Effector memory CD8-positive, alpha-beta T cell (primary cell): ENCODE measurements at places on chromosomes 12 and 14.
A peak's percentile ranks its signal among the peaks of the same experiment; 100 is the strongest.

DNA sequence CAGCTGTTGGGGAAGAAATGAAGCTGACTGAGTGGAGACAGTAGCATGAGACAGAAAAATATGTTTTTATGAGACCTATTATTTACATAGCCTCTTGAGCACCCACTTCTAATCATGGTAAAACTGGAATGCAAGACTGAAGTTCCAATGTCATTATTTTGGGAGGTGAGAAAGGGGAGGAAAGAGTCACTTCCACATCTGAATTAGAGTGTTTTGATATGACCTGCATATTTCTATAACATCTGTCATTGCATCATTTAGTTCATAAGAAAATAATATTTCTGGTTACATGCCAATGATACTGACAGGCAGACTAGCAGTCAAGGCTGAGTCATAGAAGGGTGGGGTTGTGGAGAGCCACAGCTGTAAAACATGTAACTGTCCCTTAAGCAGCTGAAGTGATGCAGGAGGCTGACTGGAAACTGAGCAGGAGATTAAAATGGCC, 26.7 kb downstream of the NTN4 start:
- no peak for DNase-seq

- DNase-seq: no peak
Observed at GRCh38 chr12:106629797-106630659, 47.2 kb downstream of the RFX4 start.

- no peak for DNase-seq
Observed at GRCh38 chr14:106778986-106779385, 1252.6 kb downstream of the TMEM121 start.

- DNase-seq: no peak
Observed at GRCh38 chr14:73246387-73247150, 9.3 kb downstream of the PAPLN start.

- DNase-seq: no peak
Observed at GRCh38 chr14:20623798-20624197, 17.7 kb downstream of the OR6S1 start.

DNA sequence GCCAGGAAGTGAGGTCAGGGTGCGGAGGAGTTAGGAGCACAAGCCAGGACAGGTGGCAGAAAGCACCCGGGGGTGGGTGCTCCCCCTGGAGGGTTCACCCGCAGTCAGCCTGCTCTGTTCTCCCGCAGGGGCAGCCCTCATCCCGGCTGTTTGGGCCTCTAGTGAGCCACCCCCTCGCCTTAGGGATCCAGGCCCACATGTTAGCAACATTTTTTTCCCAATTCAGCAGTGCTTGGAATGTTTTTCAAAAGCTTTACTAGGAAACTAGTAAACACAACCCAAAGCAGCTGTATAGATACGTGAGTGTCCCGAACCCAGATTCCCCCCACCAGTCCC, 28.5 kb upstream of the NXPH4 start:
- DNase-seq: no peak

GRCh38 chr12:45730084-45730347, 510 bp downstream of the ARID2 start:
- no peak for DNase-seq

DNA sequence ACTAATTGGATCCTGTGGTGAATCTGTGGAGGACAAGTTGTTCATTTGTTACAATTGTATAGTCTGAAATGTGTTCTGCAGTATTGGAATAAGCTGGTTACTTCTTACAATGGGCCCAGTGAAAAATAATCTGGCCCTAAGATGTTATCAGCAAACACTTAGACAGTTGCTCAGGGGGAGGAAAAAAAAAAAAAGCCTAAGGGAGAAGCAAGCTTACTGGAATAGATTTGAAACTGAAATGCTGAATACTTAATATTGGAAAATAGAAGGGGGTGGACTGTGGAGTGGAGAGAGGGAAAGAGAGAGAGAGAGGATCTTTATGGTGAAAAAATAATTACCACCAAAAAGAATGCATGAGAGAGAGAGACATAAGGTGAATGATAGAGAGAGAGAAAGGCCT, 4.0 kb downstream of the FOXG1 start:
- DNase-seq: no peak

DNA sequence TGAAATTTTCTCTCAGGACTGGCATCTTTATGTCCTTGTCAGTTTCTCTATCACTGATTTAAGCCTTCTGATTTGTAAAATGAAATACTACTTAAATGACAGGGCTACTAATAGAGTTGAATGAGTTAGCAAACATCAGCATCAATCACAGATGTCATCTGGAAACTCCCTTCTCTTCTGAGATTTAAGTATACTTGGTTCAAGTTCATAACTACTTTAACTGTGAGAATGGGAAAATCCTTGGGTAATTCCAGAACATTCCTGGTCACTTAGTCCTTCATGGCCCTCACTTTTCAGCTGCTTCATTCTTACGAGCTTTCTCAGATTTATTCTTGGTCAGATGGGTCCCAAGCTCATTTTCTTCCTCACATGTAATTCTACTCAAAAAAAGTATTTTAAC, 1655.3 kb upstream of the FLRT2 start:
- no peak for DNase-seq

GRCh38 chr12:99059824-99060511, 414.9 kb downstream of the APAF1 start:
- DNase-seq: no peak

DNA sequence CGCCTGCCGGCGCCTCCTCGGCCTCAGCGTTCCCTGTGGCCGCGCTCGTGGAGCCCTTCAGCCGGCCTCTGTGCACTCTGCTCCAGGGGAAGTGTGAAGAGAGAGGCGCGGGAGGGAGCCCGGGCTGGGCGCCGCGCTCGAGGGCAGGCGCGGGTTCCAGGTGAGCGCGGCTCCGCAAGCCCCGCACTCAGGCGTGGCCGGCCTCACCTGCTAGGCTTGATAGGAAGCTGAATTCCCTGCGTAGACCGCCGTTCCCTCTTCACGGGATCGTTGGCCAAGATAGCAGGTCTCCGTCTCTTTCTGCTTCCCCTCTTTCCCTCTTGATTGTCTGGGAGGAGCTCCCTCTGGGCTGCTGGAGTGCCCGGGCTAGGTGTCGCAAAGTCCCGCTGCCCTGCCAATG, 89.7 kb downstream of the ASCL4 start:
- no peak for DNase-seq

DNA sequence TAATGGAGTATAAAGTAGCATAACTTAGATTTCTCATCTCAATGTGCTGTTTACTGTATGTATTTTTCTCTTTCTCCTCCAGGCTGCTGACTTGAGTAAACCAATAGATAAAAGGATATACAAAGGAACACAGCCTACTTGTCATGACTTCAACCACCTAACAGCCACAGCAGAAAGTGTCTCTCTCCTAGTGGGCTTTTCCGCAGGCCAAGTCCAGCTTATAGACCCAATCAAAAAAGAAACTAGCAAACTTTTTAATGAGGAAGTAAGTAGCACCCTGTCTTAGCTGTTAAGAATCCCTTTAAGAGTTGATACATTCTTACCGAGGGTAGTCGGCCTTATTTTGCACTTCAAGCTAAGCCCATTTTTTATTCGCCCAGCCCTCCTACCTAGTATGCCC, 55.2 kb downstream of the WDR20 start:
- no peak for DNase-seq

DNA sequence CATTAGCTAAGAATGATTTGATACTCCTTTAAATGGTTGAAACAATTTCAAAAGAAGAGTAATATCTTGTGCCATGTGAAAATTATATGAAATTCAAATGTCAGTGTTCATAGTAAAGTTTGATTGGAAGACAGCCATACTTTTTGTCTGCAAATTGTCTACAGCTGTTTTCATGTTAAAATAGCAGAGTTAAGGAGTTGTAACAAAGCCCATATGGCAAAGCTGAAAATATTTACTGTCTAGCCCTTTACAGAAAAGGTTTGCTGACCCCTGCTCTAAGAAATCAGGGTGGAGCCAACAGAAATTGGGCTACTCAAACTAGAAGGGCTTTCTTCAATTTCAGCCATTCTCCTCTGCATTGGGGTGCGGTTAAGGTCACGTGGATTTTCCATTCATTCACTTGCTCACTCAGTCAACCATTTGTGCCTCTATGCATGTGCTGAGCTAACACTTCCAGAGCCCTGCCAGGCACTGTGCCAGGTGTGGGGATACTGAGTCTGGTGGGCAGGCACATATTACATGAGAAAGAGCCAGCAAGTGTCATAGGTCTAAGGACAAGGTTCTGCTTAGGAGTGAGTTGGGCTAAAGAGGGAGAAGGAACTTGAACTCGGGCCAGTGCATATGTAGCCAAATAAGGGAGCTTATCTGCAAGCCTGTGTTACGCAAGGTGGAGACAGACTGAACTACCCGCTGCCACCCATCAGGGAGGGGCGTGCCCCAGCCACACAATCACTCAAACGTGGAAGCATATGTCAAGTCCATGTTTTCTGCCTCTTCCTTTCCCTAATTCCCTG, 139.8 kb upstream of the NOS1 start:
- no peak for DNase-seq

GRCh38 chr12:92044435-92044834, 101.2 kb downstream of the BTG1 start:
- DNase-seq: no peak

DNA sequence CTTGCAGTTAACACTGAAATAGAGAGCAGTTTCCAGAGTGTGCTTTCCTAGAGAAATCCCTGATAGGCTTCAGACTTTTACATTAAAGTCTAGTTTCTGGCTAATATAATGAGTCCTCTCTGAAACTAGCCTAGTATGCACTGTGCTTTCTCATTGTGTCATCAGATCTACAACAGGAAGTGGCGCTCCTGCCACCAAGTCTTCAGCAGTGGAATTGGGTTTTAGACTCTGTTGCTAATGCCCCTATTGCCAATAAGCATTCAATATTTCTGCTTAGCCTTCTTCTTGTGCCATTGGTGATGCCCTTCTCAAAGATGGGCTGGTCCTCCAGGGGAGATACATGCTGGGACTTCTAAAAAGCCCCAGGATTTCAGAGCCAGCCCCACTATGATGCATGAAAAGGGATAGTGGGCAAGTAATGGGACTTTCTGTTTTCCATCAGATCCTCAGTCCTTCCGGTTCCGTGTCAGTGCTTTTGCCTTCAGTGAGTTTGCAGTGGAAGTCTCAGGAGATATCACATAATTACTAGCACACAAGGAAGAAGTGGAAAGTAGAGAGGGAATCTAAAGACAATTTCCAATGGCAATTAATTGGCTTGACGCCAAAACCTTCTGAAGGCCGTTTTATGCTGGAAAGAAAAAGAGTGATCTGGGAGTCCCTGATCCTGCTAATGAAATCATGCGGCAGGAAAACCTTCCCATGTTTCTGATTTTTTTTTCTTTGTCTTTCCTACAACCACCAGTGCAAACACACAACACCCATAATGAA, 50.0 kb downstream of the SSPN start:
- no peak for DNase-seq

DNA sequence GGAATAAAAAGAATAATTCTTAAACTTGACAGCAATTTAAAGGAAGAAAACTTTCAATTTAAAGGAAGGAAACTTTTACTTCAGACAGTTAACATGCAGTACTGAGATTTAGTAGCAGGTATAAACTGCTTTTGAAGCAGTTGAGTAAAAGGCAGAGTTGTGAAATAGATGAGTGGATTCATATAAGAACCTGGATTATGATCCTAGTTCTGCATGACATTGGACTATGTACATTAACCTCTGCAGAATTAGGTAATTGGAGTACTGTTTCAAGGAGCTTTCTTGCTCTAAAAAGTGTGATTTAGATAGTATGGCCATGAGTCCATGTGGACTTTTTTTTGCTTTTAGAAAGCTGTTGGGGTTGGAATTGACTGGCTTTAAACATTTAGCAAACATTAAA, 29.7 kb downstream of the ATP2A2 start:
- DNase-seq: no peak

GRCh38 chr12:67193704-67194103, 75.5 kb upstream of the CAND1 start:
- no peak for DNase-seq

GRCh38 chr14:100065942-100066574, 836 bp downstream of the EVL start:
- DNase-seq: peak; percentile 78

DNA sequence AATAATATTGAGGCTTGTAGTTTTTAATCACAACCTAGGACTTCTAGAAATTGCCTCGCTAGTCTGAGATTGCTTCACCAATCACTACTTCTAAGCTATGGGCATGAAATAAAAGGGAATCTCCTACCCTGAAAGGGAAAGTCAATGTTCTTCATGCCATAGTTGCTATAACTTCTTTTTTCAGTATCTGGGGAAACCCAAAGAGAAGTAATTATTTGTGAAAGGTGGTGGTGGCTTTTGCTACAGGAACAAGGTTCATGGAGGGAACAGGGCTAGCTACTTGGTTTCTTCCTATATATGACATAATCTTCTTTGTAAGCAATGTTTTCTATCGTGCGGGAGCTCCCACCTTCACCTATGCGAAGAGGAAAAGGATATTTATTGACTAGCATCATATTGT, 61.6 kb upstream of the DNM1L start:
- no peak for DNase-seq

DNA sequence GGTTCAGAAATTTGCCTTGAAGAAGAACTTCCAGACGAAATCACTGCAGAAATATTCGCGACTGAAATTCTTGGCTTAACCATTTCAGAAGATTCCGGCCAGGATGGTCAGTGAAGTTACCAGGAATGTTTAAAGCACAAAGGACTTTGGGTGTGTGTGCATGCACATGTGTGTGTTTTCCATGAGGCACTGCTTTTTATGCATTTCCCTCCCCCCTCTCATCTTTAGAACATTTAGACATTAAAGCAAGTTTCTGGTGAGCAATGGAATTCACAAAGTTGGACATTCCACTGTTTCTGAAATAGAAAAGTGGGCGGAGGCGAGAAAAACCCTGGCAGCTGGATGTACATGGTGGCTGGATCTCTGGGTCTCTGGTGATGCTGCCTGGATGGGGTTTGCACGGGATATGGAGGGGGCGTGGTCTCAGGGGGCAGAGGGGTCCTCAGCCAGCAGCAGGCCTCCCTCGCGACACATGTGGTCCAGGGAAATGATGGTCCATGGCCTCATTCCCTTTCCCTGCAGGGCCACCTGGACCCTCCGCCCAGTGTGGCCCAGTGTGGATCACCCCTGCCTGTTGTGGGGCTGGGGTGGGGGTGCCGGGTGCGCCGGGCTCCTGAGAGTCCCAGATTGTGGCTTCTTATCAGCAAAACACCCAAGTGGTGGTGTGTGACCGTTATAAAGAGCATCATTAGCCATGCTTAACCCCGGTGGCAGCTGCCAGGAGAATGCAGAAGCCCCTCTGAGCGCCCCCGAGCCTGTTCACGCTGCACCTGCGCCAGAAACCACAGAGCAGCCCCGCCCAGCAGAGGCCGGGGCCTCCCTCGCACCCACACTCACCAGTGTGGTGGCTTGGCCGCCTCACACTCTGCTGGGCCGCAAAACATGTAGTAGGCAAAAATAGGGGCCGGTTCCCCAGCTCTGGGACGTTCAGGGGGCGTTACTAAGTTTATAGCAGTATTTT, 17.8 kb upstream of the BCL7A start:
- no peak for DNase-seq
